ENCODE measurements at places on chromosomes 16 and 17. TPM values are rescaled to one million over a fixed set of nuclear protein-coding genes. Genes with fewer than 3 reads are reported as not detected.

Gene NUPR1
- 12.3 TPM for total RNA-seq

Gene TMEM92
- total RNA-seq, result 2.7 TPM

Gene CDH16
- total RNA-seq, result not detected

Gene PIGS
- total RNA-seq, result 75.2 TPM

Gene STX1B
- total RNA-seq, result 5.9 TPM

Gene IL21R
- 0.22 TPM for total RNA-seq

Gene DLX3
- total RNA-seq, result 5.2 TPM

Gene KRTAP4-5
- not detected for total RNA-seq

Gene CHMP6
- total RNA-seq, result 26.5 TPM

Gene DHRS7C
- not detected for total RNA-seq

Gene CKLF
- total RNA-seq, result 33.2 TPM

Gene CARD14
- total RNA-seq, result 5.4 TPM

Gene TEDC2
- total RNA-seq, result 16.0 TPM

Gene ACSM2A
- not detected for total RNA-seq

Gene SLFN12L
- 0.09 TPM for total RNA-seq

Gene CEP295NL
- 3.2 TPM for total RNA-seq

Gene SLC2A4
- total RNA-seq, result 1.8 TPM

Gene DNAAF8
- total RNA-seq, result 0.49 TPM

Gene SLC13A2
- total RNA-seq, result not detected

Gene KRTAP2-3
- total RNA-seq, result 0.45 TPM

Gene HIGD1B
- total RNA-seq, result not detected

Gene C1QTNF8
- 0.20 TPM for total RNA-seq

Gene NPW
- total RNA-seq, result 16.1 TPM

Gene MYO15A
- 6.3 TPM for total RNA-seq

Gene UTS2R
- total RNA-seq, result 7.6 TPM

Gene SNX20
- not detected for total RNA-seq

Gene NOG
- 13.7 TPM for total RNA-seq

Gene AOC3
- total RNA-seq, result 2.3 TPM
